Esophagus squamous epithelium (tissue), 5 donors: ENCODE measurements at places on chromosomes 11 and 22.

DNA sequence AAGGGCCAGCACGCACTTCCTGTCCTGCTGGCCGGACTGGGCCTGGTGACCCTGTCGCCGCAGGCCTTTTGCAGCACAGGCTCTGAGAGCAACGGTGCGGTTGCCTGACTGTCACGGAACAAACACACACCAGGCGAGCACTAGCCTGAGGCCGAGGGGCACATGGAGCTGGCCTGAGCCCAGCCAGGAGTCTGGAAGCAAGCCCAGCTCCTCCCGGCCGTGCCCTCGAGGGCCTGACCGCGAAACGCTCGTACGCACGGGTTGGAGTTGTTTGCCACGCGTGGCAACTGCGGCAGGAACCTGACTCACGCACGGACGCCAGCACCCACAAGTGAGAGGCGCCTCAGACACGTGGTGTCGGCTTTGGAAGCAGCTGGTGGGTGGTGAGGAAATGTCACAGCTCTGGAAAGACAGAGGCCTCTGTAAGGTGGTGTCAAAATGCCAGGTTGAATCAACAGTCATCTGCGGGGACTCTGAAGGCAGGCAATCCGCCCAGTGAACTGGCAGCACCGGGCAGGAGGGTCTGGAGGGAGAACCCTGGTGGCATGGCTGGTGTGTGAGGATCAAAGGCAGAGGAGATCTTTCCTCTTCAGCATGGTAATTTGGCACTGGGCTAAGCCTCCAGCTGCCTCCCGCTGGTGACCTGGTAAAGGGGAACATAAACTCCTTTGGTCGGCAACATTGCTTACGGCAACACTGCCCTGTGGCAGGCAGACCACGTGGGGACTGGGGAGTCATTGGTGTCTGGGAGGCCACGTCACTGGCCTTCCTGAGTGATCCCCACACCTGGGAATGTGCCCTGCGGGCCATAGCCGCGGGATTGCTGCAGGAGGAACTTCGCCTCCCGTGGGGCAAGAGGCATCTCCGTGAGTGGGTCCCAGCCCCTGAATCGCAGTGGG is 15.3 kb upstream of the IL17REL start:
- H3K27ac ChIP-seq = peak overlapping the region; percentile 39
- no peaks in the 10 kb centered on the region for H3K27me3 ChIP-seq
- H3K4me3 ChIP-seq = no peak overlapping the region
- DNase-seq = no peak

- no peak for DNase-seq
- no peaks in the 10 kb centered on the region for H3K36me3 ChIP-seq
- H3K27ac ChIP-seq = no peak overlapping the region
- H3K4me3 ChIP-seq = no peak overlapping the region
- H3K4me1 ChIP-seq = peaks cover 54% of the 10 kb centered on the region
- no peaks in the 10 kb centered on the region for H3K27me3 ChIP-seq
Observed at GRCh38 chr11:111335549-111335948, 37.2 kb downstream of the POU2AF3 start.

DNA sequence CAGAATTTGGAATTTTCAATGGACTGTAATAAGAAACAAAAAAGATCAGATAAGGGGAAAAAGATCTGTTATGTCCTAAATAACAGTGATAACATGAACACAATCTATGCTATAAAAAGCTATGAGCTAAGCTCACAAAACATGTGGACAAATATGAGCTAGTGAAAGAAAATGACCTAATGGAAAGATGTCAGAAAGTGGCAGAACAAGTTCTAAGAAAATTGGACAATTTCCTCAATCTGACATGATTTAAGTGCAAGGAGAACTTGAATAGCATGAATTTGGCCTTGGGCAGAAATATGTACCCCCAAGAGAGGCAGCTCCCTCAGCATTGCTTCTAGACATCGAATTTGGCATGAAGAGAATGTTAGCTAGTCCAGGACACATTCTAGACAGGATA is 212.0 kb upstream of the PGR start:
- H3K36me3 ChIP-seq = no peaks in the 10 kb centered on the region
- H3K4me1 ChIP-seq = no peaks in the 10 kb centered on the region
- no peak overlapping the region for H3K4me3 ChIP-seq
- no peaks in the 10 kb centered on the region for H3K27me3 ChIP-seq

- H3K4me3 ChIP-seq = peak overlapping the region; percentile 68
- no peaks in the 10 kb centered on the region for H3K27me3 ChIP-seq
- H3K27ac ChIP-seq = peak overlapping the region; percentile 93
- DNase-seq = no peak
- no peaks in the 10 kb centered on the region for H3K36me3 ChIP-seq
- H3K4me1 ChIP-seq = peaks cover 6% of the 10 kb centered on the region
Observed at GRCh38 chr11:57598831-57599155, 1.3 kb downstream of the SERPING1 start.

- DNase-seq = no peak
- H3K36me3 ChIP-seq = no peaks in the 10 kb centered on the region
- no peak overlapping the region for H3K4me3 ChIP-seq
- H3K27ac ChIP-seq = no peak overlapping the region
- no peaks in the 10 kb centered on the region for H3K4me1 ChIP-seq
Observed at GRCh38 chr22:47918276-47918921, 1155.9 kb downstream of the TBC1D22A start.

- H3K4me1 ChIP-seq = peaks cover 80% of the 10 kb centered on the region
- H3K27me3 ChIP-seq = no peaks in the 10 kb centered on the region
- H3K36me3 ChIP-seq = no peaks in the 10 kb centered on the region
- peak overlapping the region; percentile 45 for H3K4me3 ChIP-seq
- no peak for DNase-seq
Observed at GRCh38 chr22:50302041-50302541, 5.4 kb downstream of the PLXNB2 start.

GRCh38 chr22:33542153-33542552 is 378.1 kb downstream of the LARGE1 start:
- no peak overlapping the region for H3K4me3 ChIP-seq
- H3K27ac ChIP-seq = no peak overlapping the region
- no peaks in the 10 kb centered on the region for H3K36me3 ChIP-seq

DNA sequence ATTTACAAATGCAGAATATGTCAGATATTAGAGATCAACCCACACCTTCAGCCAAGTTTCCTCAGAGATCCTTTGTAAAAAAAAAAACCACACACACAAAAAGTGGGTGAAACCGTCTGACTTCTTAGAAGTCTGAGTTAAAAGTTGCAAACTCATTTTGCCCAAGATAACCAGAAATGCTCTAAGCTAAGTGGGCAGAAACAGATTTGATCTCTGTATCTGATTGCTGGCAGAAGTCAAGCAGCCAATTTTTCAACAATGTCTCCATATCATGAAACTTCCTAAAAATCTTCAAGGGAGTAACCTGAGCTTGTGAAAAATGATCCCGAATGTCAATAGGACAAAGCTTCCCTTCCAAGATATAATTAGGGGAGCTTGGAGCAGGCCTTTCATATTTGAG is 28.6 kb upstream of the ATXN10 start:
- no peak overlapping the region for H3K27ac ChIP-seq
- H3K36me3 ChIP-seq = no peaks in the 10 kb centered on the region
- H3K4me1 ChIP-seq = peaks cover 51% of the 10 kb centered on the region
- H3K4me3 ChIP-seq = no peak overlapping the region

- no peak overlapping the region for H3K27ac ChIP-seq
- no peak for DNase-seq
- no peak overlapping the region for H3K4me3 ChIP-seq
- H3K36me3 ChIP-seq = no peaks in the 10 kb centered on the region
- peaks cover 12% of the 10 kb centered on the region for H3K27me3 ChIP-seq
- H3K4me1 ChIP-seq = no peaks in the 10 kb centered on the region
Observed at GRCh38 chr11:116519499-116519898, 253.3 kb downstream of the BUD13 start.
